NCI-H1092 treated with DMSO at 0.1 percent for 48 hours (cell line): ENCODE measurements at places on chromosomes 16 and 17.

- DNase-seq = no peak
These were observed 40.5 kb upstream of the HS3ST3A1 start for GRCh38 chr17:13642188-13642587.

DNA sequence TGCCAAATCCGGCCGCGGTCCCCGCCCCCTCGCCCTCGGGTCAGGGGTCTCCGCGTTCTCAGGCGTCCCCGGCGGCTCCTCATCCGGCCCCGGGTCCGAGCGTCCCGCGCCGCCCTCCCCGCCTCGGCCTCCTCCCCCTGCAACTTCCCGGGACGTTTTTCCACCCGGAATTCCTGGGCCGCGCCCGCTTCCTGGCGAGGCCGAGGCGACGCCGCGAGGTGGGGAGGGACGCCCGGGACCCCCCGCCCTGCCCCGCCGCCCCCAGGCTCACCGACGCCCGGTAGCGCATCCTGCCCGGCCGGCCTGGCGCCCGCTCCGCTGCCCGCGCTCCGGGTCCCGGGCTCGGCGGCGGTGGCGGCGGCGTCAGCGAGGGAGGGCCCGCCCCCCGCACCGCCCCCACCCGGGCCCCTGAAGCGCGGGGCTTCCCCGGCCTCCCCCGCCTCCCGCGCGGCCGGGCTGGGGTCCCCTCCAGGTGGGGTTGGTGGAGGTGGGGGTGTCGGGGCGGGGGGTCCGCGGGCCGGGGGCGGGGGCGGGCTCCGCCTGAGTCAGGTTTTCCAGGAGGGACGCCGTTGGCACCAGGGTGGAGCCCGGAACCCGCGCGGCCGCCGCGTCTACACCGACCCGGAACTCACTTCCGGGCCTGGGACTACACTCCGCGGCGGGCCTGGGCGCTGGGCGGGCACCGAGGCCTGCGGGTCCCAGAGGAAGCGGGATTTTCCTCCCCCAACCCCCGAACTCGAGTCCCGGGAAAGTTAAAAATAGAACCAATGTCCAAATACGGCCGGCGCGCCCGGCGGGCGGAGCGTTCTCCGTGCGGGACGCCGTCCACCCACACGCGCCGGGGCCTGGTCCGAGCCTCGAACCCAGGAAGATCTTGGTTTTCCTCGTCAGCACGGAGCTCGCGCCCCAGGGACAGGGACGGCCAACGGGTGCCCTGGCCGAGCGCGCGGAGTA is 6.8 kb downstream of the MYO1C start:
- DNase-seq = no peak

DNA sequence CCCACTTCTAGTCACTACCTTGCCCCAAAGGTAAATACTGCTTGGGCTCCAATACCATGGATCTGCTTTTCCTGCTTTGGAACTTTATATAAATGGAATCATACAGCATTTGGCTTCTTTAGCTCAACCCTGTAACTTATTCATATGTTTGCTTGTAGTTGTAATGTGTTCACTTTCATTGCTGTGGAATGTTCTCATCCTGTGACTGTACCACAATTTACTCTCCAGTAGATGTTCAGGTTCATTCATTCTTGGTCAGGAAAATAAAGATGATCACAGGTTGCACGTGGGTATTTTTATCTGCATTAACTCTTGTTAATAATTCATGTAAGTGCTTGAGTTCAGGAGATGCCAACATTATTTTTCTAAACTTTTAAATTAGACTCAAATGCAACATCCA is 6.7 kb upstream of the BEAN1 start:
- no peak for DNase-seq

- no peak for DNase-seq
These were observed 6.7 kb upstream of the TOB1 start for GRCh38 chr17:50872710-50873424.
